ENCODE measurements at places on chromosomes 13 and 19.

DNA sequence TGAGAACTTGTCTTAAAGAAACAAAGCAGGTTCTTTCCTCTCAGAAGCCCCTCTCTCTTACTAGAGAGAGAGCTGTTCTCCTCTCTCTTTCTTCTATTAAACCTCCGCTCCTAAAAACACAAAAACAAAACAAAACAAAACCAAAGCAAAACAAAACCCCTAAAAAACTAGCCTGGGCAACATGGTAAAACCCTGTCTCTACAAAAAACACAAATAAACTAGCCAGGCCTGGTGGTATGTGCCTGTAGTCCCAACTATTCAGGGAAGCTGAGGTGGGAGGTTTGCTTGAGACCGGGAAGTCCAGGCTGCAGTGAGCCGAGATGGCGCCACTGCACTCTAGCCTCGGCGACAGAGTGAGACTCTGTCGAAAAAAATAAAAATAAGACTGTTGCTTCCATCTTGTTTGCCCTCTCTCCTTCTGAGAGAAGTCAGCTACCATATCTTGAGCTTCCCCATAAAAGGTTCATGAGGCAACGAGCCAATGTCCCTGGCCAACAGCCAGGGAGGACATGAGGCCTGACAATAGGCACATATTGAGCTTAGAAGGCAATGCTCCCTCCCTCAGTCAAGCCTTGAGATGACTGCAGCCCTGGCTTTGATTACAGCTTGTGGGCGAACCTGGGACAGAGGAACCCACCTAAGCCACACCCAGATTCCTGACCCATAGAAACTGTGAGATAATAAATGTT lies 17.5 kb upstream of the FLT3 start:
- no peak for DNase-seq

GRCh38 chr13:114112231-114112825 lies 20.1 kb downstream of the RASA3 start:
- DNase-seq: no peak

DNA sequence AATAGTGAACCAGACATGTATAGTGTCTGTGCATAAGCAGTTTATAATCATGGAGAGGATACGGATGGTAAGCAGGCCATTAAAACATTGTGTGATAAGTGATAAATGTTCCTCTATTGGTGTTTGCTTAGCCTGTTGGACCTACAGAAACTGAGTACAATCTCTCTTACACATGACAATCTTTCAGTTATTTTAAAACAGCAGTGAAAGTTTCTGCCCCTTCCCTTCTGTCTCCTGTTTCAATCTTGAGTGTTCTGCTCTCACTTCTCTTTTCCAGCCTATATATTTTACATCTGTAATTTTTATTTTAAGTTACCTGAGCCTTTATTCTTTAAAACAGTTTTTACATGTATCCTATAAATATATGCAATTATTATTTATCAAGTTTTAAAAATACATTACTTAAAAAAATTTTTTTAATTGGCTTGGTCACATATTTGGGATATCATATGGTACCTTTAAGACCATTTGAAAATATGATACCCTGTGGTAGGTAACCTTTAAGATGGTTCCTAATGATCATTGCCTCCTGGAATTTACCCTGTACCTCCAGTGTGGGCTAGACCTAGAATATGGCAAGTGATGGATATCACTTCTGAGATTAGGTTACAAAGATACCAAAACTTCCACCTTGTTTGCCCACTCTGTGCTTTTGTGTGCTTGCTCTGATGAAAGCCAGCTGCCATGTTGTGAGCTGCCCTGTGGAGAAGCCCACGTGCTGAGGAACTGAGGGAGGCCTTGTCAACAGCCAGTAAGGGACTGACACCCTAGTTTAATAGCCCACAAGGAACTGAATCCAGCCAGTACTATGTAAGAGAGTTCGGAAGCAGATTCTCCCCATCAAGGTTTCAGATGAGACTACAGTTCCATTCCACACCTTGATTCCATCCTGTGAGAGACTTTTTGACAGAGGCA lies 99.3 kb downstream of the DHRS12 start:
- no peak for DNase-seq

- no peak for DNase-seq
Measured at GRCh38 chr13:50236898-50237318, 221.7 kb downstream of the KCNRG start.

DNA sequence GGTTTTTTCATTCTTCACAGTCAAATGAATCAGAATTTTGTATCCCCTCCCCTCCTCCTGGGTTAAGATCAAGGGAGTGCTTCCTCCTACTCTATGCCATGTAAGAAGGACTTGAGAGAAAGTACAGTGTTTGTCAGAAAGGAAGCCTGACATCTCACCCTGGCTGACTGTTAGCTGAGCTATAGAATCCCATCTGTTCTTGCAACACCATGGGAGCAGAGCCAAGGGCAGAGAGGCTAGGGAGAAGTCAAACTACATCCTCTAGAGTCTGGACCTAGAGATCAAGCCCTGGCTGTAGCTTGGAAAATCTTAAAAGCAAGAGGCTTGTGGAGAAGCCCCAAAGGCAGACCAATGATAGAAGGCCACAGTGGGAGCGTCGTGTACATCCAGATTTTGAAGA lies 145.9 kb downstream of the OLFM4 start:
- no peak for DNase-seq

- DNase-seq: no peak
Measured at GRCh38 chr13:95678967-95679366, 2.0 kb downstream of the DNAJC3 start.

GRCh38 chr13:40933508-40934204 lies 85.5 kb downstream of the ELF1 start:
- no peak for DNase-seq

GRCh38 chr19:494171-495080 lies 1.9 kb upstream of the MADCAM1 start:
- DNase-seq: no peak

GRCh38 chr13:110419381-110419791 lies 112.3 kb downstream of the COL4A2 start:
- no peak for DNase-seq

DNA sequence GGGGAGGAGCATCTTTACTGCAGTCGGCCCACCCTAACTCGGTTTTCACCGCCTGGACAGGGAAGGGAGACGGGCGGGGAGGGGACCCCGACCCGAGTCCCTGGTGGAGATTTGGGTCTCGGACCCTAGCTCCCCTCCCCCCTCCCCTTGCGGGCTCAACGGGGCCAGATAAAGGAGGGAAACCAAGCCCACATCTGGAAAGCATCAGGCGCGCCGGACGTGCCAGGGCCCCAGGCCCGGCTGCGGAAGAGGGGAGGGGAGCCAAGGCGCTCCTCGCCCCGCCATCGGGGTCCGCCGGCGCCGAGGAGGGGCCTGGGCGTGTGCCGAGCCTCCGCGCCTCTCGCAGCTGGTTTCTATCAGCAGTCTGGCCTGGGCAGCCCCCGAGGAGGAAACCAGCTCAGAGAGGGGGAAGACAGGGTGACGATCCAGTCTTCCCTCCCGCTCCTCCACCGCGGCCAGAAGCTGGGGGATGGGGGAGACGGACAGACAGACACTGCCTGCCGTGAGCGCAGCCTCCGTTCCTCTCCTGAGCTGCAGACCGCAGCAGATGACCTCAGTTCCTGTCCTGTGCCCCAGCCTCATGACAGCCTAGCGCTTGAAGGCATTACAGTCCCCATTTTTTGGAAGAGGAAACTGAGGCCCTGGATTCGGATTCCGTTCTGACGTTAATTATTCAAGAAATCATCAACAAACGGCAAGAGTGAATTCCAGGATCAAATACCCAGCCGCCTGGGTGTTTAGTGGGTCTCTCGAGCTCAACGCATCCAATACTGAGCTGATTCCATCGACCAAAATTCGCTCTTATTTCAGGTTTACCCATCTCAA lies 3.6 kb upstream of the GNG8 start:
- DNase-seq: peak; percentile 93

DNA sequence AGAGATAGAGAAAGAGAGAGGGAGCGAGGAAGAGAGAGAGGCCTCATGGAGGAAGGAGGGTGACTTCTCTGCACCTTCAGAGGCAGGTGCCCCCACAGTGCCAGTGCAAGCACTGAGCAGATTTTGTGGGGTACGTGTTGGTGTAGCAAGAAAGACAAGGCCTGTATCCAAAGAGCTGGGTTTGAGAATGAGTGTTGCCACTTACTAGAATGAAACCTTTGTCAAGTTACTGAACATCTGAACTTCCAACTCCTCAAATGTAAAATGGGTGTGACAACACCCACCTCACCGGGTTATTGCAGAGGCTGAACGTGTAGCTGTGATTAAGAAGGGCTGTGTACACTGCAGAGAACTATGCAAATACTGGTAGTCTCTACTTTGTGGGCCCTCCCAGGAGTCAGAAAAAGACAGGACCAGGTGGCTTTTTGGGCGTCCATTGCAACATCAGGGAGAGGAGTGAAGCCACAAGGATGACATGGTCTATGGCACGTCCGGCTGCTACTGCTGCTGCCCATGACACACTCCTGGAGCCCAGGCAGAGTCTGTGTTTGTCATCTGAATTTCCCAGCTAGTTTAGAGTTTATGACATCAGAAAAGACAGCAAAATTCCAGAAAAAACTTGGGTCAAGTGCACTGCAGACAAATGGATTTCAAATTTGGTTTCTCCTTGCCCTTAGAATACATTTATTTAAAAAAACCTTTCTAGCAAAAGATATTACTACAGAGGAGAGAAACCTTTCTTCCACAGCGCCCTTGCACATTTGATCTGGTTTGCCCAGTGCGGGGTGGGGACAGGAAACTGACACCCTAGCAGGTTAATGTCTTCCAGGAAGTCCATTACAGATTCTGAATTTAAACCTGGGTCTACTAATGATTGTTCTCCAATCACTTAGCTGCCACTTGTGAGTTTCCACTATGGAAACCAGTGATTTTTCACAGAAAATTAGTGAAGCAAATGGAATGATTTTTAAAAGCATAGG lies 54.0 kb upstream of the ATP12A start:
- DNase-seq: no peak

GRCh38 chr13:91668866-91669495 lies 270.6 kb downstream of the GPC5 start:
- peak; percentile 69 for DNase-seq

GRCh38 chr13:50484472-50485113 lies 358.9 kb downstream of the DLEU7 start:
- DNase-seq: no peak

GRCh38 chr13:101398920-101399319 lies 17.4 kb downstream of the NALCN start:
- peak; percentile 86 for DNase-seq

DNA sequence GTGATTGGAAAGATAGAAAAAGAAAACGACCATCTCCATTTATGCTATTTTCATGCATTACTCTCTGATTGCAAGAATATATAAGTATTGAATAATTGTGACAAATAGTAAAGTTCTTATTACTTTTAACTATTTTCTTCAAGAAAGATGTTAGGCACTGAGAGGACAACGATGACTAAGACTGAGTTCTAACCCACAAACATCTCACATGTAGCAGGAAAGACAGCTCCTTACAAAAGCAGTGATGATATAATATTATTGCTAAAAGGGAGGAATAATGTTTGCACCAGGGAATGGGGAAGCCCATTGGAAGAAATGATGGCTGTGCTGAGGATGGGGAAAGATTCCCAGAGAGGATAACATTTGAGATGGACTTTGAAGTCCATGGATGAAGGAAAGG lies 22.6 kb downstream of the RXFP2 start:
- peak; percentile 49 for DNase-seq

- DNase-seq: no peak
Measured at GRCh38 chr19:44908836-44909261, 3.3 kb downstream of the APOE start.
